ENCODE measurements at places on chromosomes 3 and 15.

- no peak for DNase-seq
These were observed 963.4 kb upstream of the CFAP20DC start for GRCh38 chr3:60013241-60013640.

GRCh38 chr3:135224815-135225362 is 429.8 kb downstream of the EPHB1 start:
- no peak for DNase-seq

DNA sequence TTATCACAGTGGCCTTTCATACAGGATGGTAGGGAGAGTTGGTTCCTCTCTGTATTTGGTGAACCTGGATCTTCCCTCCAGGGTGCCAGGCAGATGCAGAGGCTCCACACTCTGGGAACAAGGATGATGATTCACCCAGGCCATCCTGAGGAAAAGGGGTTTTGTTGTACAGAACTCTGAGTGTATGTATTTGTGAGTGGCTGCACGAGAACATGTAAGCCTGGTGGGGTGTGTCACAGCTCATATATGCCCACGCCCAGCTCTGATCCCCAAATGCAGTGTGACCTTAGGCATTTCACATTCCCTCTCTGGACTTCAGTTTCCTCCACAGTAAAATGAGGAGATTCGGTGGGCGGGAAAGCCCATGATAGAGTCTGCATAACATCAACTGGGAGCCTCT is 11.6 kb upstream of the CILP start:
- DNase-seq, result no peak

DNA sequence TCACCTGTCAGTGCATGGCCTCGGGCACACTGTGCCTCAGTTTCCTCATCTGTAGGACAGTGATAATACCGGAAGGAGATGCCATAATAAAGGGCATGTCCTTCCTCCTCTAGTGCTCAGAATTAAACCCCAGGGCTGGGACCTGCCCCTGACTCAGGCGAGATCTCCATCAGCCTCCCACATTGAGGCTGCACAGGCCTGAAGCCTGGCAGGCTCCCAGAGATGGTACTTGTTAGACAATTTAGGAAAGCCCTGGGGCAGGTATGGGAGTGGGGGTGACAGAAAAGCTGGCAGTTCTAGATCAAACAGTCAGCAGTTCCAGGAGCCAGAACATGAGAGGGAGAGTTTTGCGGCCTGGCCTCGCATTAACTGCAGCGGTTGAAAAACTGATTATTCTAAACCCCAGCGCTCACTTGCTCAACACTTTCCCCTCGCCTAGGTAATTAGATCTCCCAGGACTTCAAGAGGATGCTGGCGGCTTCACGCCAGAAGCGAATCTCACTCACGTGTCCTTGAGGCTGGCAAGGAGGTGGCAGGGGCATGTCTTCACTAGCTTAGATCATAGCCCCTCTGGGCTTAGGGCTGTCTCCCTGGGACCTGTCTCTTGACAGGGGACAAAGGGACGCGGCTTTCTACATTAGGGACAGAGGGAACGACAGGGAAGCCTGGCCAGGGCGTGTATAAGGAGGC is 73.1 kb downstream of the ATP2B2 start:
- DNase-seq, result no peak

- peak; percentile 82 for DNase-seq
These were observed 89.3 kb downstream of the SLCO3A1 start for GRCh38 chr15:91942720-91943394.

GRCh38 chr3:184505076-184505878 is 56.3 kb upstream of the EPHB3 start:
- DNase-seq, result no peak

GRCh38 chr3:73719413-73719851 is 94.7 kb upstream of the PDZRN3 start:
- no peak for DNase-seq

GRCh38 chr3:164679245-164679644 is 399.1 kb downstream of the SI start:
- no peak for DNase-seq

DNA sequence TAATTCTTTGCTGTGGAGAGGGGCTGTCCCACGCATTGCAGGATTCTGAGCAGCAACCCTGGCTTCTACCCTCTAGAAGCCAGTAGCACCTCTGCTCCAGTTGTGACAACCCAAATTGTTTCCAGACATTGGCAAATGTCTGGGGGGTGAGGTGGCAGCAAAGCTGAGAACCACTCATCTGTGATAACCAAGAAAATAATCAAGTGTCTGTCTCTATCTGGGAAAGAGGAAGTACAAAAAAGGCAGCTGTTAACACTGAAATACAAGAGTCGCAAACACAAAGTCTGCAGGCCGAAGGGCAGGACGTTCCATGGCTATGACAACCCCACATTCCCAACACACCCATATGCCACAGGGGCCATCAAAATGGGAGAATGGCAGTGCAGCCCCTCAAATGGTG is 42.2 kb upstream of the GNB5 start:
- DNase-seq, result no peak

DNA sequence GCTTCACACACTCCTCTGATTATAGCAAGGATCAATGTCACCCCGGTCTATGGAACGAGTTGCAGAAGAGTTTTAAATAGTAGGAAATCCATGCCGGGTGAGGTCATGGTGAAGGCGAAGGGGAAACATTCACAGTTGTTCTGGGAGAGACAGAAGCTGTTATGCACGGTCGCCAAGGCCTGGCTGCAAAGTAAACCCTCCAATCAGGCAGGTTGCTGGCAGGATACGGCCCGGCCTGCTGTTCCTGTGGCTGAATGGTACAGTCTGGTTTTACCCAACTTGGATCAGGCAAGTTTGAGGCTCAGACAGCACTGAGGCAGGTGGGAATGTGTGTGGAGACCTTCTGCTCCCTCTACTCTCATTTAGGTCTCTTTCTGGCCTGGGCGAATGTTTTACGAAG is 45.3 kb upstream of the ATP2B2 start:
- DNase-seq, result no peak

DNA sequence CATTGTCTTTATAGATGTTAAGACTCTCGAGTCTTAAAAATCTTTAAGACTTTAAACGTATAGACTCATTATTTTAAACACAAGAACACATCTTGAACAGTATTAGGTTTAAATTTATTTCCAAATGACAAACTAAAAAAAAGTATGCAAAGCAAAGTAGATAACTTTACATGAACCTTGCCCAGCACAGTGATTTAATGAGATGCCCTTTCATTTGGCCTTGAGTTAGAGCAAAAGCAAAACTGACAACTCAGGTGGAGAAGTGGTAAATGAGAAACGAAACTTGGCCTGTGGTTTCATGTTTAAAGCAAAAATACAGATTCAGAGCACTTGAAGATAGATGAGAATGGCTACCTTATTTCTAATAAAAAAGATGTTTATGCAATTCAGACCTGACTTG is 8.6 kb downstream of the GPR15 start:
- no peak for DNase-seq

DNA sequence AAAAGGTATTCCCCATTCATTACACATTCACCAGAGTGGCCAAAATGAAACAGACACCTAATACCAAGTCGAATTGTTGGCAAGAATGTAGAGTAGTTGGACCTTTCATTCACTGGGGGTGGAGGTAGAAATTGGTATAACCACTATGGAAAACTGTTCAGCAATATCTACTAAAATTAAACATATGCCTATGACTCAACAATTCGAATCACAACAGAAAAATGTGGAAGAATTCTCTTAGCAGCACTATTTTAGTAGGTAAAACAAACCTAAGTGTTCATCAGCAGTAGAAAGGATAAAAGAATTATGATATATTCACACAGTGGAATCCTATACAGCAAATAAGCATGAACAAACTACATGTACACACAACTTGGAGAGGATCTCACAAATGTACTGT is 30.6 kb downstream of the POLG start:
- no peak for DNase-seq

DNA sequence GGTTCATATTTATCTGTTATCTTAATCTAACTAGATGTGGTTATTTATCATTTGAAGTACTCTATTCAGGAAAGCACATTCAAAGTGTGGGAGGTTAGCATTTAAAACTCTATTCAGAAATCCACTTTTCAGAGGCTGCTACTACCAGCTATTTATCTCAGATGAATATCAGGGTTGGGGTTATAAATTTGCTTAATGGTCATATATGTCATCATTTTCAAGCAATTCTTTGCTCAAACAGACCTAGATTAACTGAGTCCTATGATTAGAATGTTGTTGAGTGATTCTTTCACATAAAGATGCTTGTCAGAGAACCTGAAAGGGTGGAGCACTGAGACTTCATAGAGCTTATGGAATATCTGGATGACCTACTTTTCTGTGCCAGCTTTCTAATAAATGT is 436.9 kb upstream of the TGFBR2 start:
- DNase-seq, result no peak

DNA sequence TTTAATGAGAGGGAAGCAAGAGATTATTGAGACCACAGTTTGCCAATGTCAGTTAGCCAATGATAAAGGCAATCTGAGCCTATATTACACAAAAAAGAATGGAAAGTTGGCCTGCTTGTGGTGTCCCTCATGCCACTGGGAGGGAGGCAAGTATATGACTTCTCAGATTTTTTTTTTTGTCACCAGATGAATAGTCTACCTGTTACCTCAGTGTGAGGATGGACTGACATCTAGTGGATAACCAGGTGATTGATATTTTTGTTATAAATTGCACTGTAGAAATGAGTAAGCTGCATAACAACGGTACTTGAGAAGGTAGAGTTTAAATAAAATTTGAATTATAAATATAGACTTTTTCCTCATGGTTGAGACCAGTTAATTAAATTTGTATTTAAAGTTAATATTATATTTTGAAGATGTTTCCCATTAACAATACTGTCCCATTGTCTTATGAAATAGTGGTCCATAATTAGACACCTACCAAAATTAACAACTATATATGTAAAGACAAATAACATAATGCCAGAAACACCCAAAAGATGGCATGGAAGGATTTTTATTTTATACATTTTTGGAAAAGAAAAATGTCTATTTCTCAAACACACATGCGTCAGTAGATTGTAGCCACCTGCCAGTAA is 237.8 kb upstream of the GADL1 start:
- peak; percentile 4 for DNase-seq

DNA sequence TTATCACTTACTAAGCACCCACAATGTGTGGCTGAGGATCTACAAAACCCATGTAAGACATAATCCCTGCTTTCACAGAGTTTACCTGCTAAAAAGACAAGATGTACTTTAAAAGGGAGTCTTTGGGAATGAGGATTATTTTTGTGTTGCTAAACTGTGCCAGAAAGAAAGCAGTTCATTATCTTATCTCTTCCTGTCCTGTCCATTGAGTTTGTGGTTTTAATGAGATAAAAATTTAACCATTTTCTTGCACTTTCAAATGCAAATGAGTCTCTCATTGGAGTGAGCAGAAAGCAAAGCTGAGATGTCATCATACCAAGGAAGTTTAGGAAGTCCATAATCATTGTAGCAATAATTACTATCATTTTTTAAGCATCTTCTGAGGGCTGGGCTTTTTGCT is 231.2 kb upstream of the ADAMTS9 start:
- DNase-seq, result no peak

GRCh38 chr3:65080432-65080831 is 392.6 kb upstream of the ADAMTS9 start:
- no peak for DNase-seq

GRCh38 chr3:55162031-55162795 is 234.4 kb upstream of the LRTM1 start:
- peak; percentile 39 for DNase-seq

GRCh38 chr15:67824197-67824968 is 926 bp upstream of the SKOR1 start:
- DNase-seq, result no peak

- no peak for DNase-seq
These were observed 173.3 kb downstream of the RBMS3 start for GRCh38 chr3:29454161-29454611.

- no peak for DNase-seq
These were observed 38.5 kb downstream of the LRCH3 start for GRCh38 chr3:197829397-197830045.

GRCh38 chr15:48440084-48440483 is 108.9 kb downstream of the DUT start:
- DNase-seq, result no peak

DNA sequence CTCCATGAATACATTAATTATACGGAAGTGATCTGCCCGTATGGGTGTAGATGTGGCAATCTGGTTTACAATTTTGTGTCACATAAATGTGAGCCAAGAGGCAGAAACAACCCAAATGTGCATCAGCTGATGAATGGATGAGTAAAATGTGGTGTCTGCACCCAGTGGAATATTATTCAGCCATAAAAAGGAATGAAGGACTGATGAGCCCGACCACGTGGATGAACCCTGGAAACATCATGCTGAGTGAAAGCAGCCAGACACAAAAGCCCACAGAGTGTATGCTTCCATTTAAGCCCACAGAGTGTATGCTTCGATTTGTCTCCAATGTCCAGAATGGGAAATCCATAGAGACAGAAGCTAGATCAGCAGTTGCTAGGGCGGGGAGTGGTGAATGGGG is 27.6 kb upstream of the FBLN2 start:
- no peak for DNase-seq

DNA sequence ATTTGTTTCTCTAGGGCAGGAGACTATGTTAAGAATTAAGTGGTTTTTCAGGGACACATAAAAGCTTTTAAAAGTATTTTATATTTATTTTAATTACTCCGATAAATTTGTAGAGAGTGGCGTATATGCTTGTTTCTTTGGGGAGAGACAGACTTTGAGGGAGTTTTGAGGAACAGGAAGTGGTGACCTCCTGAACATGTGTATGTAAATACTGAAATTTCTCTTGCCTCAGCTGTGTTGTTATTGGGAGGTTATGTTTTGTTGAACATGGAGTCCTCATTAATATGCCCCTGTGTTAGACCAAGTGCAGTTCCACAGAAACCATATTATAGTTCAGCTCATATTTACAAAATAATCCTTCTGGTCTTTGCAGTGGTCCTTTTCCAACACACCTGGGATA is 41.8 kb upstream of the UTS2B start:
- no peak for DNase-seq

GRCh38 chr3:153896197-153896596 is 225.0 kb upstream of the ARHGEF26 start:
- no peak for DNase-seq

GRCh38 chr3:169453256-169454059 is 210.1 kb downstream of the MECOM start:
- no peak for DNase-seq

DNA sequence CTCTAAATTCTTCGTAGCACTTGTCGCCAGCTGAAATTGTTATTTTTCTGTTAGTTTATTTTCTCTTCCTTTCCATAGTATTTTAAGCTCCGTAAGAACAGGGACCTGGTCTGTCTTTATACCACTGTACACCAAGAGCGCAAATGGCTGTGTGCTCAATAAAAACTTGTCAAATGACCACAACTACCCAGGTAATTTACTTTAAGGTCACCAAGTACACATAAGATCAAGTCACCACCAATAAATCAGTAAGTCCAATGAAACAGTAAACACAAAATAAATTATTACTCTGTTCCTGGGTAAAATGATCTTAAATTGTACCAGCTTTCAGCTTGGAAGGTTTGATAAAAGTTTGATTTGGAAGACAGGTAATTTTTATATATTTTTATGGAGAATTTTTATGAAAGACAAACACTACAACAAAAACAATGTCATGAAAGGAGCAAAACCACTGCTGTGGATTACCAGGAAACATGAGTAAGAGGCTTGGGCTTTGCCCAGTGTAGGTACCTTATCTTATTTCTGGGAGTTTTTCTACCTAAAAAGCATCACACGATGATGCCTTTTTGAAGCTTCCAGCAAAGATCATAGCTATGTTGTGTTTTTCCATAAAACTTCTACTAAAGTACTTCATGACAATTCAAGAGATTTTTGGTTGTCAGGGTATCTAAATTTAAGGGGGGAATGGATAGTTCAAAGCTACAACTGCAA is 406.8 kb downstream of the SHQ1 start:
- no peak for DNase-seq

All from Caki2 (cell line).